ENCODE measurements at places on chromosomes 4 and X.

DNA sequence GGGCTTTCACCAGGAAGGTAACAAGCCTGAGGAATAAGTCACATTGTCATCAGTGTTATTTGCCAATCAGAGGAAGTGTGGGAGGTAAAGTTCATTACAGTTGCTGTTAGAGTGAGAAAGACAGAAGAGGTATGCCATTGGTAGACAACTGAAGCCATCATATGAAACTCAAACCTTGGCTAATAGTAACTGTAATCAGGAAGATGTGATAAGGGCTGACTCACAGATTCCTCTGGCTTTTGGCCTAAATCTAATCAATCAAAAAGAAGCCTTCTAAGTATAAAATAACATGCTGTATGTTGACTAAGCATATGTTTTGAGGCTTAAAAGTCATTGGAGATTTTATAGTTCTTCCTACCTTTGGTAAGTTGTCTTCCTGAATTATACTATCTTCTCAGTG is 242.8 kb downstream of the PCDH7 start:
- DNase-seq = no peak

DNA sequence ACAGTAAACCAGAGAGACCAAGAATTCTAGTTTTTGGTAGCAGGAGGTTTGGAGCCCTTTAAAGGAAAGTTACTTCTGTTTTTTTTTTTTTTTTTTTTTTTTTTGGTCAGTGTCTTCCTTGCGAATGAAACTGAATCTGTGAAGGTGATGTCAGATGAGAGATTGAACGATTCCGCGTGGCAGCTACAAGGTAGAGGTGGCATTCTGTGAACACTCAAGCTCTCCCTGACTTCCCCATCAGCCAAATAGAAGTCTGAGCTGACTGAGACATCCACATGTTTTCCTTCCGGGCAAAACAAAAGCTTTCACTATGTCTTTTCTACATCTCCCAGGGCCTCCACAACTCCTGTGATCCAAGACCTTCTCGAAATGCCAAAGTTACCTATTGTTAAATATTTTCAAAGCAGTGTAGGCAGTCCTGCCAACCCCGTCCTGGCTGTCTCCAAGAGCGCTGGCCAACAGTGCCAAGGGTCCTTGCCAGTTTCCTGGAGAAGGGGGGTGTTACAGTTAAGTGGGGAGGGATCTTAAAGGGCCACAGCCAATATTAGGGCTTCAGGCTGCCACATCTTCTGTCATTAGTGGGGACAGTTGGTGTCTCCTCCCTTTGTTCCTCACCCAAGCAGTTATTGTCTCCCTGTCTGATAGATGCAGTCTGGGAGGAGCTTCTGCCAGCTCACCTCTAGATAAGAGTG is 102.9 kb upstream of the SLC34A2 start:
- peak; percentile 35 for DNase-seq

DNA sequence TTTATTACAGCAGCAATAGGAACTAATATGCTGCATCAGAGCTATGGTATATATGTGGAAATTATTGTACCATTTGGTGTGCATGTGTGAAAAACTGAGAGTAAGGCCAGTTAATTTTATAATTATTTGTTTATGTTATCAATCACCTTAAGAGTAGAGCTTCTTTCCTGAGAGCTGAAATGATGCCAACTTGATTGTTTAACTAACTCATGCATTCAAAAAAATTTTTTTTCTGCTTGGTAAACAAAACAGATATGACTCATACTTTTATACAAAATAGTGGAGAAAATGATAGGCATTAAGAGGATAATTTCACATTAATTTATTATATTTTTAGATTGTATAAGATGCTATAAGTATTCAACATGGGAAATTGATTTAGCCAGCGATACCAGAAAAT is 622.7 kb downstream of the RAPGEF2 start:
- DNase-seq = no peak

GRCh38 chrX:78693536-78693935 is 34.4 kb upstream of the RTL3 start:
- no peak for DNase-seq

DNA sequence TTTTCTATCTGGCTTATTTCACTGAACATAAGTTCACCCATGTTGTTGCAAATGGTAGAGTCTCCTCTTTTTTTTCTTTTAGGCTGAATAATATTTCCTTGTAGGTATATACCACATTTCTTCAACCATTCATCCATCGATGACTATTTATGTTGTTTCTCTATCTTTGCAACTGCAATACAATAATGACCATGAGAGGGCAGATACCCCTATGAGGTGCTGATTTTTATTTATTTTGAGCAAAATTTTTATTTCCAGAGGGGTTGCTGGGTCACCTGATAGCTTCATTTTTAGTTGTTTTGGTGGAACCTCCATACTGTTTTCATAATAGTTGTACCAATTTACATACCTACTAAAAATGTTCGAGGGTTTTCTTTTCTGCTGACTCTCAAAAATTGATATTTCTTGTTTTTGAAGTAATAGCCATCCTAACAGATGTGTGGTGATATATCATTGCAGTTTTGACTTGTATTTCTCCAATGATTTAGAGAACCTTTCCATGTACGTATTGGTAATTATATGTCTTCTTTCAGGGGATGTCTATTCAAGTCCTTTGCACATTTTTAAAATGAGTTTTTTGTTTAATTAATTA is 1697.0 kb downstream of the PCDH7 start:
- DNase-seq = no peak

DNA sequence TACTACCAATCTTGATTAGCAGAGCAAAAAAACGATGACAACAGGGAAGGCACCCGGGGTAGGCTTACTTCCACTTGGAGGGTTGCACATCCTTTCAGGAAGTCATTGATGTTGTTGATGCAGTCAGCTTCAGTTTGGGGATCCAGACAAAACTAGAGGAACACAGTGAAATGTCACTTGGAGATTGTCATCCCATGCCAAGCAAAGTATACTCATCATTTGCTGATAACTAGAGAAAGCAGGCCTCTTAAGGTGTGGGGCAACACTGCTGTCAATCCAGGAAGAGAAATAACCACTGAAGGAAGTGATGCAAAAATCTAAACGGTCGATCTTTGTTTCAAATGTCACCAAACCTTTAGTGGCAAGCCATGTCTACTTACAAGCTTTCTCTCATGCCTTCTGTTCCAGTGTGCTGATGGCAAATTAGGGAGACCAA is 1.4 kb downstream of the ARHGEF6 start:
- no peak for DNase-seq

DNA sequence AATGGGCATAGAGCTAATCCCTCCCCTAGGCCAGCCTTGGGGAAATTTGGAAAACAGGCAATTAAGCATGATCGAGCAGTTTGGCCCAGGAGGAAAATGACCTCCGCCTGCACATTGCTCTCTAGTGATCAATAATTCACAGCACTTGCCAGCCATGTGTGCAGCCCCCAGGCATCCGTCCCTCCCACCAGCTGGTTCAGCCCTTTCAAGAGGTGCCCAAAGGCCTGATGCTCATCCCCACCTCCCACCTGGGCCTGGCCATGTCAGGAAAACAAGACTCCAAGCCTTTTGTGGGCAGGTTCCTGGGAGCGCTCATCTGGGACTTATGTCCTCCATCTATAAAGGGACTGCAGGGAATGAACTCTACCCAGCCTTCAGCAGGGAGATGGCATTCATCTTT is 17.5 kb upstream of the PPP2R2C start:
- no peak for DNase-seq

DNA sequence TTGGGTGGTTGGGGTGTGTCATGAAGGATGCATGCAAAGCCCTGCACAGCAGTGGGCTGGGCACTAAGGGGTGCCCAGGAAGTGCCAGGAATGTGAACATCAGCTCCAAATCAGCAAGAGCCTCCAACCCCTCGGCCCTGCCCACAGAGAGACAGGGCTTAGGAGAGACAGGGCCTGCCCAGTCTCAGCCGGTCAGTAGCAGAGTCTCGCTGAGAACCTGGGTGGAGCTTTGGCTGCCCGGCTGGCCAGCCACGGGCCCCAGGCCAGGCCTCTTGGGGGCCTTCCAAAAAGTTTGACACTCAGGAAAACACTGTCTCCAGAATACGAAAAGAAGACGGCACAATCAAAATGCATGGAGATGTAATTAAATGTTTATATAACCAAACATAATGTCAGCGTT is 4.3 kb upstream of the MXD4 start:
- no peak for DNase-seq

DNA sequence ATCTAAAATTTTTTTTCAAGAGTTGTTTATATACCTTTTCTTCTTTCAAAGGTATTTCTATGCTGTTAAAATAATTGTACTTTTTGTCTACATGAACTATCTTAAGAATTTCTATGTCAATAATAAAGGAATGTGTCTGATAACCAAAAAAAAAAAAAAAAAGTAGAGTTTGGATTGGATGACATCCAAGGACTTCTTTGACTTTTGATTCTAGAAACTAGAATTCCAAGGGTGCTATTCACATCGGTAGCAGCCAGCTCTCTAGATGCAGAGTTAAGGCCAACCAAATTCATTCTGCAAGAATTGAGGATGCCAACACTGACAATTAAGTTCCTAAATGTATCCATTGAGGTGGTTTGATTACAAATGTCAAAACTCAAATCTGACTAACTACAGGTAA is 42.0 kb upstream of the PRKG2 start:
- DNase-seq = no peak

DNA sequence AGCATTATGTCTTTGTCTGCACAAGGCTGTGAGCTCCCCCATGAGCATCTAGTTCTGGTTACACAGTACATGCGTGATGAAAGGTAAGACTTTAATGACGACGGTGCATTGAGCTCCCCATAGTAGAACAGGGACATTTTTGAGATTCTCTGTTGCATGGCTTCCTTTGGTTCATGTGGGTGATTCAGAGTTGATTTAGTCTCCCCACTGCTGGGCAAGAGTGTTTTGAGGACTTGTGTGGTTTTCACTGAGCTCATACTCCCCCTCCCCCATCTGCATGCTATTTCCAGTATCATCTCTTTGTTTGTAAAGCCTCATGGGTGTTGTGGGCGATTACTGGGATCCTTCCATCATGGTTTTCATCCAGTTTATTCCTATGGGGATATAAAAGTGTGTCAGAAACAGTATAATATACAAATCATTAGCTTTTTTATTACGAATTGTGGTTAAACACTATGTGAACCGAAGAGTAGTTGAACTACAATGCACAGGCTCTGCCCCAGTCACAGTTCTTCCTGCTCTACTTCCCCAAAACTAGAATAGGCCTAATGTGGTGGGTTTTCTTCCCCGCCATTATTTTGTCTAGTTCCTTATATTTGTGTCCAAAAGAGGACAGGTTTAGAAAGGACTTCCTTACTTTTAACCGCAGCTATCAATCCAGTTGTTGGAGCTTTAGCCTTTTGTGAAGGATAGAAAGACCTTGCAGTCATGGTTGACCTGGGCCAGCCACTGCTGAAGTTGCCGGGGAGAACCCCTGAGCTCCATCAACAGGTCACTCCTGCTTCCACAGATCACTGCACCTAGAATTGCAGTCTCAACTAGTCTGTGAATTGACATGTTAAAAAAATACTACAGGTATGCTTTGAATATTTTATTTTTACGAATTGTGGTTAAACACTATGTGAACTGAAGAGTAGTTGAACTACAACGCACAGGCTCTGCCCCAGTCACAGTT is 30.4 kb downstream of the KIT start:
- DNase-seq = peak; percentile 75

- DNase-seq = no peak
Measured at GRCh38 chr4:70564033-70564432, 28.0 kb upstream of the AMBN start.

- DNase-seq = no peak
Measured at GRCh38 chr4:57280481-57280880, 170.3 kb upstream of the IGFBP7 start.

- DNase-seq = no peak
Measured at GRCh38 chr4:182048871-182049270, 194.3 kb upstream of the TENM3 start.
